ENCODE measurements at places on chromosomes 7 and 10.

- no peak for DNase-seq
These were observed 691.1 kb downstream of the PHTF2 start for GRCh38 chr7:78489476-78490240.

- DNase-seq, result no peak
These were observed 20.0 kb downstream of the XPNPEP1 start for GRCh38 chr10:109902992-109903947.

- DNase-seq, result no peak
These were observed 17.3 kb downstream of the GRM3 start for GRCh38 chr7:86660950-86661462.

DNA sequence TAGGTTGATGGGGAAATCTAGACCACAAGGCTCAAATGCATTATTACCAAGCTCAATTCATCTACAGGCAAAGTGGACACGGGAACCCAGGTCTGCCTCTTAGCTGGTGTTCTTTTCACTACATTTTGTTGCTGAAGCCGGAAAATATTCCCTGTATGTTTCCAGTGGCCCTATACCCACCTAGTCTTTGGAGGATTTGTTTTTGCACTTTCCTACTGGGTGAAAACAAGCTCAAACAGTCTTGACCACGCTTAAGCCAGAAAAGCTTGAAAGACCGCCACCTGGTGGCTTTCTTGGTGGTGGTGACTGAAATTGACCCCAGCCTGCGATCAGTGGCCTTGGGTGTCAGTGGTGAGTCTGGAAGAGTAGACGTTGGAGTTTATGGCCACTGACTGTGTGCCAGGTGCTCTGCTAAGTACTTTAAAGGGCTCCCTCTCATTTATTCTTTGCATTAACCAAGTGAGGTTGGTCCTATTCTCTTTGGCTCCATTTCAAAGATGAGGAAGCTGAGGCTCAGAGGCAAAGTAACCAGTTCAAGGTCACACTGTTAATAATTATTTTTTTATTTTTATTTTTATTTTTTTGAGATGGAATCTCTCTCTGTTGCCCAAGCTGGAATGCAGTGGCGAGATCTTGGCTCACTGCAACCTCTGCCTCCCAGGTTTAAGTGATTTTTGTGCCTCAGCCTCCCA lies 11.1 kb upstream of the CRTAC1 start:
- DNase-seq, result no peak

GRCh38 chr7:25835197-25835596 lies 316.8 kb upstream of the NFE2L3 start:
- DNase-seq, result no peak

DNA sequence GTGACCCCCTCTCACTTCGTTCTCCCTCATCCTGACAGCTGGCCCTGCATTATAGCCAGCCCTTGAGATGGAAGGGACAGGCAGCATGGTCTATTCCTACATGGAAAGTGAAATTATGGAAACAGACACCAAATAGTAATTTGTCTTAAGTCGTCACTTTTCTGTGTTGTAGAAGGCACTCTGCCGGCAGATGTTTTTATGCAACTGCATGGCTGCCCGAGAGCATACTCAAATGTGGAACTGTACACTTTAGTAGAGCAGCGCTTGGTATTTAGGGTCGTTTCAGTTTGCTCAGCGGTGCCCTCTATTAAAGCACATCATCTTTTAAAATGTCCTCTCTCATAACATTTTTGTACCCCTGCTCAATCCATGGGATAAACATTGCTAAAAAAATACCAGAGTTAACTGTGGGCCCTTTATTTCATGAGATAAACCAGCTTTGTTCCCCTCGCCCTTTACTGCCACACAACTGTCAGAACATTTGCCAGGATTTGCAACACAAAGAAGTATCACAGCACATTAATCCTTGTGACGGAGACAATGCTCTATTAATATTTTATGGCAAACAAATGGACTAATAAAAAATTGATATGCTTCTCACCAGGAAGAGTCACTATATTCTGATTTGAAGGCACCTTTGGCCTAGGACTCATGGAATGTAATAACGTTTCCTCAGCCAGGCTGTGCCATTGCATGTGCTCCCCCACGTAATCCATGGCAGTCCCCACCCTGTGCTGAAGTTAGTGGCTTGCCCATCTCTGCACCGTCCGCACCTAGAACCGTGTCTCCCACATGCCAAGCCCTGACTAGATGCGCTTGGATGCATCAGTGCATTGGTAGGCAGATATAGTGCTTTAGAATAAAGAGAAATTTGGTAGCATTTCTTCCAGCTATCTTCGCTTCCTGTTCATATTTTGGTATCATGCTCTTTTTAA lies 221.3 kb downstream of the PAXIP1 start:
- DNase-seq, result no peak

GRCh38 chr7:3065724-3066143 lies 22.1 kb upstream of the CARD11 start:
- DNase-seq, result peak; percentile 2
